Transverse colon (tissue), 4 donors: ENCODE measurements at places on chromosomes 3 and 15. TPM values are rescaled to one million over a fixed set of nuclear protein-coding genes. Genes with fewer than 3 reads are reported as not detected.

Gene PLIN1
- total RNA-seq = 4.6 TPM

DNA sequence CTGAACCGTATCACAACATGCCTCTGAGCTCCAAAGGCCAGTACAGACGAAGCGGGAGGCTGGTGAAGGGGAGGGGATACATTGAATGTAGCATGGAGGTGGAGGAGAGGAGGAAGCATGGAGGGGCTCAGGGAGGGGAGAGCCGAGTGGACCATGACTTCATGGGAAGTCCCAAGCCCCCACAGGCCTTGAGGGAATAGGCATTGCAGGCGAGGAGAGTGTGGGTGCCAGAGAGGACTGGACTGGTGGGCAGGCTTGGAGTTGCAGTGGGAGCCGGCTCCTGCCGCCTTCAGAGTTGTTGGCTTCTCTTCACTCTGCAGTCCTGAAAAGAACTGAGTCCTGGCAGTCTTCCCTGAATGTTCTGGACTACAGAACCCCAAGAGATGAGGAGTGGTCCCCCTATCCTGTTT is 3.3 kb upstream of the RNU6-1 start:
- H3K4me1 ChIP-seq = no peaks in the 10 kb centered on the region
- no peaks in the 10 kb centered on the region for H3K27me3 ChIP-seq
- no peak for DNase-seq
- no peaks in the 10 kb centered on the region for H3K36me3 ChIP-seq
- H3K4me3 ChIP-seq = no peak overlapping the region

- peak within 1 kb of the TSS; percentile 70 for H3K27ac ChIP-seq
- H3K36me3 ChIP-seq = peaks cover 2% of the 10 kb centered on the region
- peak within 1 kb of the TSS; percentile 48 for H3K4me3 ChIP-seq
- DNase-seq = peak; percentile 86
- peaks cover 8% of the 10 kb centered on the region for H3K4me1 ChIP-seq
These were observed at the start of gene ZNF502 for GRCh38 chr3:44712455-44713075. Gene ZNF502 (plus strand): TSS chr3:44712660. CDS start chr3:44720262, 7,602 bp downstream.

Gene MRPS11
- 31.1 TPM for total RNA-seq

- no peaks in the 10 kb centered on the region for H3K36me3 ChIP-seq
- DNase-seq = no peak
- H3K4me3 ChIP-seq = no peak overlapping the region
- H3K4me1 ChIP-seq = no peaks in the 10 kb centered on the region
- H3K27ac ChIP-seq = no peak overlapping the region
These were observed 7.2 kb upstream of the ZNF148 start for GRCh38 chr3:125382298-125382697.

- peaks cover 7% of the 10 kb centered on the region for H3K4me1 ChIP-seq
- no peaks in the 10 kb centered on the region for H3K27me3 ChIP-seq
- no peak for DNase-seq
- peak overlapping the region; percentile 33 for H3K27ac ChIP-seq
These were observed 104.4 kb downstream of the MYLK start for GRCh38 chr3:123779655-123780231.

DNA sequence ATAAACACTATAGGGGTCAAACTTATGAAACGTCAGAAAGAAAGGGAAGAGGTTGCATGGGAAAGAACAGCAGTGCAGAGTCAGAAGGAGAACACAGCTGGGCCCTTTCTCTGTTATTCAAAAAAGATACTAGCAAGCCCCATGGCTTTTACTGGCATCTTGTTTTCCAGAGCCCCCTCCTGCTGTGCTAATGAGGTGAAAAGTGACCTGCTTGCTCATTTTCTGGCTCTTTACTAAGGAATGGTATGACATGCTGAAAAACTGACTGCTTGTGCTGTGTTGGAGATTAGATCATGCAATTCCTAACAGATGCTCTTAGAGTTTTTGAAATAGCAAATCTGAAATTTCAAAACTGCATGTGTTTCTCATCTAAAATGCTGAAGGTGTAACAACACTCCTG is 541.6 kb upstream of the ALCAM start:
- no peaks in the 10 kb centered on the region for H3K4me1 ChIP-seq
- H3K27me3 ChIP-seq = no peaks in the 10 kb centered on the region
- no peak for DNase-seq

Gene C2CD4A
- total RNA-seq = 2.8 TPM

Gene STRIT1
- total RNA-seq = not detected

- H3K36me3 ChIP-seq = no peaks in the 10 kb centered on the region
- DNase-seq = no peak
- H3K4me1 ChIP-seq = peaks cover 5% of the 10 kb centered on the region
- no peak overlapping the region for H3K4me3 ChIP-seq
- no peak overlapping the region for H3K27ac ChIP-seq
These were observed 2.7 kb downstream of the MLF1 start for GRCh38 chr3:158573714-158574113.

Gene ALAS1
- 86.9 TPM for total RNA-seq

DNA sequence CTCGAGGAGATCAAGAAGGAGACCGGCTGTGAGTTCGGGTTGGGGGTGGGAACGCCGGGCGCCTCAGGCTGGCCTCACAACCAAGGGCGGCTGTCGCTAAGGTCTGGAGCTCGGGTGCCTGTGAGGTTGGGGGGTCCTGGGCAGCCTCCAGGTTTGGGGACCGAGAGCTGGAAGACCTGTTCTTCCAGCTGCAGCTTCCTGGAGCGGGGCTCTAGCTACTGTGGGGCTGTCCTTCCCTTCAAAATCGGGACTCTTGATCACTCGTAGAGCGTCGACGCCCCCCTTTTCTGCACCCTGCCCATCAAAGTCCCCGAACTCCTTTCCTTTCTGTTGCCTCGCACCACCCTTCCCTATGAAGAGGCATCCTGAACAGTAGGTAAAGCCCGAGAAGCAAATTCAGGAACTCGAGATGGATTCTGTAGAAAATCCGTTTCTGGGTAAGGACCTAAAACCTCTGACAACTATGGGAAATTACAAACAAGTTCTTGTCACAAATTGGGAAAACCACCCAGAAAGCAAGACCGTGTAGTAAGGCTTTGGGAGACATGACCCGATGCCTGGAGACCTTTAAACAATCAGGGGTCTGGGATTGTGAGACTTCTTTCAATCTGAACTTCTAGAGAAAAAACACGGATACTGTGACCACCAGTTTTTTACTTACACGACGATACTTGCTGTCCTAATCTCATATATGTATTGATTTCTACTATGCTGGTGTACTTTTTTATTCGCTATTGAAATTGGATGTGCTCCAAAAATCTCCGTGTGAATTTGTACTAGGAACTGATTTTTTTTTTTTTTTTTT is 556 bp downstream of the CHP1 start:
- no peaks in the 10 kb centered on the region for H3K27me3 ChIP-seq
- H3K4me1 ChIP-seq = peaks cover 45% of the 10 kb centered on the region
- no peak for DNase-seq
- H3K36me3 ChIP-seq = no peaks in the 10 kb centered on the region
- H3K27ac ChIP-seq = peak overlapping the region; percentile 95

Gene C15orf62
- not detected for total RNA-seq

Gene PIERCE2
- 14.9 TPM for total RNA-seq

Gene LRRK1
- total RNA-seq = 52.7 TPM

GRCh38 chr3:184579513-184579912 is 17.9 kb downstream of the EPHB3 start:
- peaks cover 29% of the 10 kb centered on the region for H3K4me1 ChIP-seq
- DNase-seq = no peak
- H3K36me3 ChIP-seq = no peaks in the 10 kb centered on the region

Gene IL17RD
- total RNA-seq = 2.5 TPM

GRCh38 chr15:90286678-90287077 is 21.2 kb downstream of the NGRN start:
- peaks cover 9% of the 10 kb centered on the region for H3K4me1 ChIP-seq
- H3K27ac ChIP-seq = no peak overlapping the region
- DNase-seq = no peak
- H3K36me3 ChIP-seq = no peaks in the 10 kb centered on the region
- H3K4me3 ChIP-seq = no peak overlapping the region

DNA sequence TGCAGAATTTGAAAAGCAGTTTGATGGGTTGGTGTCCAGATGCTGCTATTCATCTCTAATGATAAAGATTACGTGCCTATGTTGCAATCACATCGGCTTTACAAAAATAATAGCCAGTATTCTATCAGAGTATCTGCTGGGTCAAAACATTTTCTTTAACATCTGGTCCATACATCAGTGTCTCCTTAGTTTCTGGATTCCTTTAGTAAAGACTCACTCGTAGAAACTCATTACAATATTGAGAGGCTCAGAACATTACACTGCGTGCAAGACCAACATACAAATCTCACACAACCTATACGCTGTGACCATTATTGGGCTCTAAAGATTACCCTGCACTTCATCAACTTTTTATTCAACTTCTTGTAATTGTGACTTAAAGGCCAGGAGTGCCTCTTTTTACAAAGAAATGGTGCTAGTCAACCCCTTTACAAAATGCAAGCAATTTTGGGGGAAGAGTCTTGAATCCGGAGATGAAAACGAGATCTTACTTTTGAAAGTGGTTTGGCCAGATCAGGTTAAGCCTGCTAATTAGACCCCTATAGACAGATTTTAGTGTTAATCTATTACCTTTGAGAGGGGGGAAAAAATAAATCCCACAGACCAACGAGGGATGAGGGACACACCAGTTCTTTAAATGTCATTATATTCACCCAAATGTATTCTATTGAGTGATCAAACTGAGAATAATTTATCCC is 2.9 kb downstream of the TRA2B start:
- H3K4me1 ChIP-seq = peaks cover 53% of the 10 kb centered on the region
- peak overlapping the region; percentile 9 for H3K4me3 ChIP-seq
- H3K27ac ChIP-seq = peak overlapping the region; percentile 98
- no peak for DNase-seq
- H3K27me3 ChIP-seq = no peaks in the 10 kb centered on the region
- no peaks in the 10 kb centered on the region for H3K36me3 ChIP-seq
